ENCODE measurements at places on chromosomes 5 and 9. TPM values are rescaled to one million over a fixed set of nuclear protein-coding genes. Genes with fewer than 3 reads are reported as not detected.
A peak's percentile ranks its signal among the peaks of the same experiment; 100 is the strongest.

DNA sequence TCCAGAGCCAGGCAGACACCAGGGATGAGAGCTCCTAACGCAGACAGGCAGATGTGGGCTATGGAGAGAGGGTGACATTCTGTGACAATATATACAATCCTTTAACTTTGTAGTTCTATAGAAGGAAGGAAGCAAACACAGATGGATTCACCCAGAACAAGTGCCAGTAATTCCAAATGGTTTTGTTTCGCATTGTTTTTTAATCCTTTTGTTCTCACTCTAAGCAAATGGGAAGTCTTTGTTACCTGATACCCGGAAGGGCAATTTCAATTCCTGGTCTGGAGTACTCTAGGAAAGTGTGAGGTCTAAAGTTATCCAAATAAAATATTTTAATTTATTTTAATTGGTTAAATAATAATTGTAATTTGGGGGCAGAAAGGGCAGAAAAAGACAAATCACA lies 2.5 kb downstream of the FRMD3 start:
- H3K4me3 ChIP-seq, result no peak overlapping the region
- no peak for DNase-seq
- H3K4me1 ChIP-seq, result peaks cover 4% of the 10 kb centered on the region
- peaks cover 89% of the 10 kb centered on the region for H3K27me3 ChIP-seq
- no peaks in the 10 kb centered on the region for H3K36me3 ChIP-seq

DNA sequence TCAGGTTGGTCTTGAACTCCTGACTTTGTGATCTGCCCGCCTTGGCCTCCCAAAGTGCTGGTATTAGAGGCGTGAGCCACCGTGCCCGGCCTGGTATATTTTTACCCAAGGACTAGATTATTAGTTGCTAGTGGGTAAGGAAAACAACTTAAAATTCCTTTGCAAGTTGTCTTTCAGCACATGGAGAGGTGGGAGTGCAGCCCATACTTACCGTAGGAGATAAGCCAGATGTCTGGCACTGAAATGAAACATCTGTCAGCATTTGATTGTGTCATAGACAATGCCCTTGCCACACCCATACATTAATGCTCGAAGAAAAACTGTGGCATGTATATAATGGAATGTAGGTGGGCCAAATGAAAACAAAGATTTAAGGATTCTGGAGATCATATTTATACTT lies 36.6 kb upstream of the ANKH start:
- peak overlapping the region; percentile 80 for H3K27ac ChIP-seq
- no peaks in the 10 kb centered on the region for H3K36me3 ChIP-seq
- no peak overlapping the region for H3K4me3 ChIP-seq
- DNase-seq, result no peak
- no peaks in the 10 kb centered on the region for H3K27me3 ChIP-seq

DNA sequence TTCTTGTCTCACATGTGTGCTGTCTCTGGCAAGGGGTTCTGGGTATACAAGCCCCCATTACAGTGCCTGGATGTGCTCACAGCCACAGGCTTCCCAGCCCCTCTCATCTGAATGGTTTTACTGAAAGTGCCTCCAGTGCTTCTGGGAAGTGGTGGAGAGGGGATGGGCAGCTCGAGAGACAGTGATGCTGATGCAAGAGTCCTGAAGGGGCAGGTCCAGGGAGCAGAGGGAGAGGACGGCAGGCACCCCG lies 93.5 kb downstream of the PHF2 start:
- H3K27me3 ChIP-seq, result no peaks in the 10 kb centered on the region
- peak; percentile 36 for DNase-seq
- no peaks in the 10 kb centered on the region for H3K4me1 ChIP-seq
- H3K4me3 ChIP-seq, result no peak overlapping the region

- peaks cover 6% of the 10 kb centered on the region for H3K27me3 ChIP-seq
- H3K36me3 ChIP-seq, result no peaks in the 10 kb centered on the region
- no peak overlapping the region for H3K4me3 ChIP-seq
- no peak overlapping the region for H3K27ac ChIP-seq
Observed at GRCh38 chr5:170273968-170274710, 23.4 kb downstream of the LCP2 start.

DNA sequence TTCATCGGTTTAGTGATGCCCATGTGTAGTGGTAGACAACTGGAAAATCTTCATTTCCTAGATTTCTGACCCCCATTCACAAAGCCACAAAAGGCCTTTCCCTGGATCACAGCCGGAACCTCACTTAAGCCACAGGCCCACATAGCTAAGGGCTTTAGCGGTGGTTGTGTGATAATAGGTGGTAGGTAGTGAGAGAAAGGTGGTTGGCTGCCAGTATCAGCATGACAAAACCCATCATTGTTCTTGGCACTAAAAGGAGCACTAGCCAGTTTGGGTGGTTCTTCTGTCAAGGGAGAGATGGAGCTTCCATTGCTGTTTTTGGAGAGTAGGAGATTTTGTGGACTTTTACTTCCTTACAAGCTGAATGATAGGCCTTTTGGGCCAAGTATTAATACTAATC lies 9.7 kb upstream of the SLC36A2 start:
- H3K4me3 ChIP-seq, result no peak overlapping the region
- H3K4me1 ChIP-seq, result no peaks in the 10 kb centered on the region
- no peak for DNase-seq
- no peak overlapping the region for H3K27ac ChIP-seq

DNA sequence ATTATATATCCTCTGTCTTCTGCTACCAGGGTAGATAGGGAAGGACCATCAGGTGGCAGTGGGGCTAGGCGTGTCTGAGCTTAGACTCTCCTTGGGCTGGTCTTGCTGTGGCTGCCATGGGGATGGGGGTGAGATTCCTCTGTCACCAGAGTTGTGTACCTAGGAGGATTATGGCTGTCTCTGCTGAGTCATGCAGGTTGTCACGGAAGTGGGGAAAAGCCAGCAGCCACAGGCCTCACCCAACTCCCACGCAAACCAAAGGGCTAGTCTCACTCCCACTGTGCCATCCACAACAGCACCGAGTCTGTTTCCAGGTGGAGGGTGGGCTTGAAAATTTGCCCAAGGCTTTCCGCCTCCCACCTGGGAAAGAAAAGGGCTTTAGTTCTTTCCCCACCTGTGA lies 476.1 kb downstream of the CYLC2 start:
- no peaks in the 10 kb centered on the region for H3K36me3 ChIP-seq
- DNase-seq, result no peak
- H3K4me1 ChIP-seq, result no peaks in the 10 kb centered on the region
- no peak overlapping the region for H3K27ac ChIP-seq
- no peak overlapping the region for H3K4me3 ChIP-seq

DNA sequence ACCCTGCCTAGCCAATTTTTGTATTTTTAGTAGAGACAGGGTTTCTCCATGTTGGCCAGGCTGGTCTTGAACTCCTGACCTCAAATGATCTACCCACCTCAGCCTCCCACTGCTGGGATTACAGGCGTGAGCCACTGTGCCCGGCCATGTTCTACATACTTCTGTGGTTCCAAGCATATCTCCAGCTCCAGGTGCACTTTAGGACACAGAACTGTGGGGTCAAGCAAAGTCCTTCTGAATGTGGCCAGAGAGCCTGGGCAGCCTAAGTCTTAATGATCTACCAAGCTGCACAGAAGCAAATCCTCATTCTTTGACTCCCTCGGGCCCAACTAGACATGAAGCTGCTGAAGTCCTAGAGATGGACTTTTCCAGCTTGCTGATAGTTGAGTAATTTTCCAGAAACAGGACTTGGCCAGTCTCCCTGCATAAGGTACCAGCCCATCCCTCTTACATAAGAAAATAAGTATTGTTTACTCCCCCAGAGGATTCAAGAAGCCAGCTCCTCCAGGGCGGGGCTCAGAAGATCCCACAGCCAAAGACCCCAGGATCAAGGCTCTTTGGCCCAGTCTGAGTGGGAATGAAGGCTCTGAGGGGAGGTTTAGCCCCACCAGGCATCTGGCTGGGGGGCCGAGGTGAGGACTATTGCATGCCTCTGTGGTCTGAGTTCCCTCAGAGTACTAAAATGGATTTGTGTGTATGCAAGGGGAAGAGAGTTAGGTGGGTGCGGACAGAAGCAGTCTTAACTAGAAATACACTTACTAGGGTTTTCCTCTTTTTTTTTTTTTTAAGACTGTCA lies 8.7 kb downstream of the CLTB start:
- no peak for DNase-seq
- peaks cover 20% of the 10 kb centered on the region for H3K36me3 ChIP-seq
- peaks cover 1% of the 10 kb centered on the region for H3K4me1 ChIP-seq

DNA sequence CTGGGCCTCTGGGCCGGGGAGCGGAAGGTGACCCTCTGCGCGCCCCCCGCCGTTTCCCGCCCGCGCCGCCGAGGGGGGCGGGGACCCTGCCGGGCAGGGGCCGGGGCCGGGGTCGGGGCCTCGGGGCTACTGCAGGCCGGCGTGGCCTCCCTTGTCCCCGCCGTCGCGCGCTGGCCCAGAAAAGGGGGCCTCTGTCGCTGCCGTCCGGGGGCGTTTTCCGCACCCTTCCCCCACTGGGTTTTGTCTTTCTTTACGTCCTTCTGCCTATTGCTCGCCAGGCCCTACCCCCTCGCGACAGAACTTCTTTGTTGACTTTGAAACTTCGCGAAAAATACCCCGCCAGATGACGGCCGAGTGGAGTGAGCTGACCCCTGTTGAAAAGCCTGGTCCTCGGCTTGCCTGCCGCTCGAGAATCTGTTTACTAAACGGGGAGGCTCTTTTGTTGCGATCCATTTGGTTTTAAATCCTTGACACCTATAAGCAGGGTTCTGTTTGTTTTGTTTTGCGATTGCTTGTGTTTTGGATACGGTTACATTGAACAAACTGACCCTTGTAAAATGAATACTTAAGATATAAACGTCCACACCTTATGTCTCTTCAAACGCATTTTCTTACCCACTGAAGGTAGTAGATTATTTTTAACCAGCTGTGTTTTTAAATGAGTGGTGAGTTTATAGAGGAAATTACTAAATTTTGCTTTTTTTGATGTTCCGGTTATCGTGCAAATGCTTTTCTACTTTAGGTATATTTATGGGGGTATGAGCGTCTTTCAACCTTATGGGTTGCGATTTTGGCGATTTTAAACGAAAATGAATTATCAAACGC lies 765 bp downstream of the MARCHF6 start:
- peak overlapping the region; percentile 100 for H3K27ac ChIP-seq
- peak overlapping the region; percentile 100 for H3K4me3 ChIP-seq
- DNase-seq, result no peak
- peaks cover 42% of the 10 kb centered on the region for H3K4me1 ChIP-seq
- H3K27me3 ChIP-seq, result no peaks in the 10 kb centered on the region

DNA sequence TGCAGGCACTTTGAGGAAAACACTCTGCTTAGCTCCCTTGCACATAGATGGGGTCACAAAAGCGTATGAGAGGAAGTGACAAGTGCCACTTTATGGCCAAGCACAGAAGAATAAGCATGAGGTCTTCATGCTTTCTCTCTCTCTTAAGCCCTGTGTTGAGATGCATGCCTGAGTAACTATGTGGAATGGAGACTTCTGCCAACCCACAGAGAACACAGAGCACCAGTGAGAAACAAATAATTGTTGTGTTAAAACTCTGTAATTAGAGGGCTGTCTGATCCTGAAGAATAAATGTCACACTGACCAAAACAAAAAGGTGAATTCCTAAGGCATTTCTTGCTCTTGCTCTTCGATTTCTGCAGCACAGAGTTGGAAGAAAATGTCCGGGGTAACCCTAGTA lies 488.5 kb downstream of the CTNND2 start:
- DNase-seq, result no peak
- H3K27ac ChIP-seq, result no peak overlapping the region

DNA sequence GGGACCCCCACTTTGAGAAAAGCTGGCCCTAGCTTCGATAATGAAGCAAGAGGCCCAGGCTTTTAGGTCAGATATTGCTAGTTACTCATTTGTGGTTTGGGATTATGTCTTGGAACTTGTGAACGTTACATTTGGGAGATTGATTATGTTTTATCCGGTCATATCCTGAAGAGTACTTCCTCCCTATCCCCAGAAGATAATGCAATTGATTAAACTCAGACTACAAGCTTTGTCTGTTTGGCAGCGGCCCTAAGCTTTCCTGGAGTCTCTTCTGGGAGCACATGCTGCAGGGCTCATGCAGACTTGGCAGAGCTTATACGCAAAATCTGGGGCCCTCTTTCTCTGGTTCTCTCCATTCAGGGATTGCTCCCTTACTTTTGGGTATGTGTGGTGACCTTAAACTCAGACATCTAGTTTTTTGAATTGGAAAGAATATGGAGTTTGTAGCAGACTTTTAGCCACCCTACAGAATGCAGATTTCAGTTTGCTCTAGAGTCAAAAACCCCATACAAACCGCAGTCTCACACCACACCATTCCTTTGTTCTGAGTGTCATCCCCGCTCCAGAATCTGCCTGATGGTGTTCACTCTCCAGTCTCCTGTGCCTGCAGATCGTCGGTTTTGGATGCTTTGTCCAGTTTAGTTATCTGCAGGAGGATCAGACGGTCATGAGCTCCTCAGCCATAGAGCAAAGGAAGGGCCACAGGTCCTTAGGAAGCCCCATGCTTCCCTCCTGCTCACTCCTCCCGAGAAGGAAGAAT lies 449.5 kb upstream of the TRPC7 start:
- no peak for DNase-seq
- no peak overlapping the region for H3K4me3 ChIP-seq
- peaks cover 9% of the 10 kb centered on the region for H3K27me3 ChIP-seq
- no peaks in the 10 kb centered on the region for H3K4me1 ChIP-seq
- H3K27ac ChIP-seq, result no peak overlapping the region
- no peaks in the 10 kb centered on the region for H3K36me3 ChIP-seq

GRCh38 chr5:9610969-9611368 lies 19.2 kb downstream of the TAS2R1 start:
- DNase-seq, result no peak
- H3K27me3 ChIP-seq, result no peaks in the 10 kb centered on the region
- no peaks in the 10 kb centered on the region for H3K4me1 ChIP-seq
- no peak overlapping the region for H3K27ac ChIP-seq
- H3K4me3 ChIP-seq, result no peak overlapping the region
- peaks cover 4% of the 10 kb centered on the region for H3K36me3 ChIP-seq

The GZMA gene
- not detected for total RNA-seq

The C1QTNF2 gene
- total RNA-seq, result 1.8 TPM

The FGD3 gene
- 41.9 TPM for total RNA-seq

The PCDHGB6 gene
- total RNA-seq, result 75.7 TPM

The IFNB1 gene
- total RNA-seq, result not detected
